ENCODE measurements at places on chromosomes 13 and 19. TPM values are rescaled to one million over a fixed set of nuclear protein-coding genes. Genes with fewer than 3 reads are reported as not detected.

Gene TSKS
- not detected for total RNA-seq

Gene NLRP7
- not detected for total RNA-seq

Gene THSD1
- 3.9 TPM for total RNA-seq

Gene NLRP11
- not detected for total RNA-seq

Gene TMEM238
- total RNA-seq: 0.39 TPM

Gene SMIM17
- total RNA-seq: 3.0 TPM

Gene KL
- 0.32 TPM for total RNA-seq

Gene DCLK1
- total RNA-seq: 4.1 TPM
